ENCODE measurements at places on chromosomes 16 and 17.

DNA sequence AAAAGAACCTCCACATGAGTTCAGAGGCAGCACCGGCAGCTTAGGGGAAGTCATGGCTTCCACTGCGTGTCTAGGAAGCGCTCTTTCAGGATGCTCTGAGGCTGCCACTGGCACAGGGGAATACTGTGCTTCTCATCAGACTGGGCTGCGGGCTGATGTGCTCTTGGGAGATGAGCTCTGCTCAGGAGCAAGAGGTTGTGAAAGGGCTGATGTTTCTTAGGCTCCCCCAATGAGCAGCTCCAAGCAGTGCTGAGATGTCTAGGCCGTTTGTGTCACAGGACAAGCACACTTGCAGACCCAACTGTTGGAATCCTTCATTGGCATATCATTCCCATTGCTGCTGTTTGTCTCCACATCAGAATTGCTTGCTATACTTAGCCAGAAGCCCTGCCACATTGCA is 3.6 kb downstream of the SP2 start:
- no peak for DNase-seq

DNA sequence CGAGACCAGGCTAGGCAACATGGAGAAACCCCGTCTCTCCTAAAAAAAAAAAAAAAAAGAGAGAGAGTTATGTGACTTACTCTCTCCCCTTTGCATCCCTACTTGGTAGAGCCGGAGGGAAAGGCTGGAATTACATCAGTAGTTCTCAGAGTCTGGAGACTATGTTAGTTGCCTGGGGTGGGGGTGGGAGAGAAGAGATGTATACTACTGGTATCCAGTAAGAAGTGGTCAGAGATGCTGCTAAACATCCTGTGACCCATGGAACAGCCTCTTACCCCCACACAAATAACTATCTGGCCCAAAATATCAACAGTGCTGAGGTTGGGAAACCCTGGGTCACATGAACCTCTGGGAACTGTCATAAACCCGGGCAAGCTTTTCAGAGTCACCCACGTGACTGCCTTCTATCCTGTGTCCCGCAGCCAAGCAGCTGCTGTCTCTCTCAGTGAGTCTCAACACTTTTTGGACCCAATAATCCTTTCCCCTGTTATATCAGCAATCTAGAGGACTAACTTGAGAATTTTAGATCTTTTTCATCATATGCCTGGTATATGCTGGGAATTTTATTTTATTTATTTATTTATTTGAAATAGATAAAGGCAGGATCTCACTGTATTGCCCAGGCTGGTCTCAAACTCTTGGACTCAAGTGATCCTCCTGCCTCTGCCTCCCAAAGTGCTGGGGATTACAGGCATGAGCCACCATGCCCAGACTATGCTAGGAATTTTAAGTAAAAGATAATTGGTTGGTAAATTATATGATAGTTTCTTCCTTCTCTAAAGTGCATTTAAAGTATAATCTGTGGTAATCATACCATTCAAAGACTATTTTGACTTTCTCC is 8.7 kb downstream of the EIF1 start:
- DNase-seq: no peak

DNA sequence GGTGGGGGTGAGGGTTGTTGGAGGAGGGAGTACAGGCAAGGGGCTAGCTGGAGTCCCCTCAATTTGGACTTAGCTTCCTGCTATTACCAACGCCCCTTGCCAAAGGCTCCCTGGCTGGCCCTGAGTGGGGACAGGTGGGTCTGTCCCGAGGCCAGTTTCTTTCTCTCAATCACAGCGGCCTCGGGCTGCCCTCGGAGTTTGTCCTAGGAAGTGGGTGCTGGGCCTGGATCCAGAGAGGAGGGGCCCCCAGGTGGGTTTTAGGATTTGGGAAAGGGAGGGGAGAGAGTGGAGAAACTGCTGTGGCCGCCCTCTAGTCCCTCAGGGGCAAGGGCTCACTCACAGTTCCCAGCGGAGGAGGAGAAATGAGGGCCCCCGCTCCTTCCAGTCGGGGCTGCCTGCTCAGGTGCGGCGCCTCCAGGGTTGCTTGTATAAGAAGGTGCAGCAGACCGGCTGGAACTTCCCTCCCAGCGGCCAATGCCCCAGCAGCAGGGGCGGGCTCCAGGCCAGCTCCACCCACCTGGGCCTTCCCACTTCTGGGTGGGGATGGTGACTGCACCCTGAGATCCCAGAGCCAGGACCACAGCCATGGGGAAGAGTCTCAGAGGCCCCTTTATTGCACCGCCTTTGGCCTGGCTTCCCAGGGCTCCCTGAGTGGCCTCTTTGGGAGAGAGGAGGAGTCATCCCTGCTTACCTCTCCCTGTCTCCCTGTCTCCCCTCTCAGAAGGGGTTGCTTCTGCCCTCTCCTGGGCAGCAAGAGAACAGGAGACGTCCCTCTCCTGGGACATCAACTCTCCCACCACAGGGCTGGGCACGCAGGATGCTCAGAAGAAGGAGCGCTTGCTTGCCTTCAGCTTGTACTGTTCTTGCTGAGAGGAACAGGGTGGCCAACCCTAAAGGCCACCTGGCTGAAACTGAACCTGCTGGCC is 112.0 kb upstream of the SMURF2 start:
- no peak for DNase-seq

GRCh38 chr16:1645914-1646525 is 32.1 kb upstream of the JPT2 start:
- DNase-seq: peak; percentile 55

DNA sequence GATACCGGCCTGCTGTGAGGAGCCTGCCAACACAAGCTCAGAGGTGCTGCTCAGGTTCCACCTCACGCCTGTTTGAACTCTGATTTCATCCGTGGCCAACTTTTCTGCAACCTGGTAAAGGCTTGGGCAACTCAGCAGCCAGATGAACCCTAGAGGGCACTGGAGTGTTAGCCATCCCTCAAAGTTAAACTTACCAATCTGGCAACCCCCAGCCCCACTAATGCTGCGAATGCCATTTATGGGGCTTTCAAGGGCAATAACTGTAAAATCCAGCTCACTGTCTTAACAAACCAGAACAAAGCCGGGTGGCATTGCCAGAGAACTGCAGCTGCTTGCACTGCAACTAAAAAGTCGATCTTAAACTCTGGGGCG is 105.5 kb downstream of the AXIN2 start:
- no peak for DNase-seq

DNA sequence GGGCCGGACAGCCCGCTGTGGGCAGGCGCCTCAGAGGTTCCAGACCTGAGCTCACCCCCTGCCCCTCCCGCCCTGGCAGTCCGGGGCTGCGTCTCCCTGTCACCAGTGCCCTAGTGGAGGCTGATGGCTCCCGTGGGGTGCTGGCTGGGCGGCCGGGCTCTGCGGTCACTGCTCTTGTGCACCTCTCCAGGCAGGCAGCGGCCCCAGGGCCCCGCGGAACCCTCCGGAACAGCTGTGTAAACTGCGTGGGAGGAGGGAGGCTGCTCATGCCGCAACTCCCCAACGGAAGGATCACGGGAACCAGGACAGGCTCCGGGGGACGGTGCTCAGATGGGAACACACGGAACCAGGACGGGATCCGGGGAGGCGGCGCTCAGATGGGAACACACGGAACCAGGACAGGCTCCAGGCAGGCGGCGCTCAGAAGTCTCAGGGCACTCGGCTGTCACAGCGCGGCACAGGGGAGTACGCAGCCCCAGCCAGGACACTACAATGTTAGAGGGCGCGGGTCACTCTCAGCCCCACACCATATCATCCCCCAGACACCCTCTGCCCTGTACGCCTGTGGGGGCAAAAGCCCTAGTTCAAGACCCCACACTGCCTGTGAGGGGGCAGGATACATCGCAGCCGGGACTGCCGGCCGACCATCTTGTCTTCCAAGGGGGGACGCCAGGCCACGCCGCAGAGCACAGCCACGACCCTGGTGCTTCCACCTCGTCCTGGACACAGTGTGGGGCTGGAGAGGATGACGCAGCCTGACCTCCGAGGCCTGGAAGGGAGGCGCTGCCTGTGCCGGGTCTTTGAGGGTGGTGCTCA is 74.0 kb upstream of the GNG13 start:
- DNase-seq: no peak

DNA sequence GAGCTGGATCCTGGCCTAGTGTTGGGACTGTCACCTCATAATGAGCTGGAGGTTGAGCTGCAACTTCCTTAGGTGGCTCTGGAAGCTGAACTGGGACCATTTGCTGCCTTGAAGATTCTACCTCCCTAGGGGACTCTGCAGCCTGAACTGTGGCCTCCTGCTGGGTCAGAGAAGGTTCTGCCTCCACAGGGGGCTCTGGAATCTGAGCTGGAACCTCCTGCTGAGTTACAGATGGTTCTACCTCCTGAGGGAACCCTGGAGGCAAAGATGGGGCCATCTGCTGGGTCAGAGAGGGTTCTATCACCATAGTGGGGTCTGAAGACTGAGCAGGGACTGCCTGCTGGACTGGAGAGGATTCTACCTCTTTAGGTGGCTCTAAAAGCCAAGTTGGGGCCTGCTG is 46.6 kb upstream of the NF1 start:
- DNase-seq: no peak

- no peak for DNase-seq
Observed at GRCh38 chr17:50452630-50453300, 15.9 kb downstream of the CHAD start.

GRCh38 chr17:18300725-18301480 is 13.9 kb downstream of the TOP3A start:
- DNase-seq: no peak

DNA sequence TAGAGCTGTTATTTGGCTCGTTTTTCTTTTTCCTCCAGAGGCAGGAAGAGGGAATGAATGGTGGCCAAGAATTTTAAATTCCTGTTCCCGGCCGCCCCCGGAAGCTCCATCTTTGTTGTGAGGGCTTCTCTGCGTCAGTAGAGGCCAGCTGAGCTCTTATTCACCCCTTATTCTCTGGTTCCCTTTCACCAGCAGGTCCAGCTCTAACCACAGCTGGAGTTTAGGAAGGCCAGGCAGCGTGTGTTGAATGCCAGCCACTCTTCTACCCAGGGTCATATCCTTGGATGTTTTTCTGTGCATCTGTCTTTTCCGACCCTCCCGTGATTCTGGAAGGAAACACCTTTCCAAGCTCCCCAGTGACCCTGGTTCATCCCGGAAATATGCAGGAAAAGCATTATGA is 570.5 kb downstream of the WWOX start:
- DNase-seq: no peak

DNA sequence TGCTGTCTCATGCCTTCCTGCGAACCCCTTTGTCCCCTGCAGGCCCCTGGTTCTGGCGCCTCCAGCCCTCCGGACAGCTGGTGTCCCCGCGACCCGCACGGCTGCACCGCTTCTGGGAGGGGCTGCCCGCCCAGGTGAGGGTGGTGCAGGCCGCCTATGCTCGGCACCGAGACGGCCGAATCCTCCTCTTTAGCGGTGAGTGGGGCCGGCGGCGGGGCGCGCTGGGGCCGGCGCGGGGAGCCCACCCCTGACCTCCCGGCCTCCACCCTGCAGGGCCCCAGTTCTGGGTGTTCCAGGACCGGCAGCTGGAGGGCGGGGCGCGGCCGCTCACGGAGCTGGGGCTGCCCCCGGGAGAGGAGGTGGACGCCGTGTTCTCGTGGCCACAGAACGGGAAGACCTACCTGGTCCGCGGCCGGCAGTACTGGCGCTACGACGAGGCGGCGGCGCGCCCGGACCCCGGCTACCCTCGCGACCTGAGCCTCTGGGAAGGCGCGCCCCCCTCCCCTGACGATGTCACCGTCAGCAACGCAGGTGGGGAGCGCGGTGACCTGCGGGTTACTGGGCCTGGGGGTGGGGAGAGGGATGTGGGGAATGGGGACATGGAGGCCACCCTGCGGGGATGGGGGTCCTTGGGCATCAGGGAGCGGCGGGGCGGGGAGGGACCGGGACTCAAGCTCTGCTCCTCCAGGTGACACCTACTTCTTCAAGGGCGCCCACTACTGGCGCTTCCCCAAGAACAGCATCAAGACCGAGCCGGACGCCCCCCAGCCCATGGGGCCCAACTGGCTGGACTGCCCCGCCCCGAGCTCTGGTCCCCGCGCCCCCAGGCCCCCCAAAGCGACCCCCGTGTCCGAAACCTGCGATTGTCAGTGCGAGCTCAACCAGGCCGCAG is 7.1 kb upstream of the IL32 start:
- peak; percentile 44 for DNase-seq

- no peak for DNase-seq
Observed at GRCh38 chr17:46742565-46743270, 75.8 kb downstream of the WNT3 start.

DNA sequence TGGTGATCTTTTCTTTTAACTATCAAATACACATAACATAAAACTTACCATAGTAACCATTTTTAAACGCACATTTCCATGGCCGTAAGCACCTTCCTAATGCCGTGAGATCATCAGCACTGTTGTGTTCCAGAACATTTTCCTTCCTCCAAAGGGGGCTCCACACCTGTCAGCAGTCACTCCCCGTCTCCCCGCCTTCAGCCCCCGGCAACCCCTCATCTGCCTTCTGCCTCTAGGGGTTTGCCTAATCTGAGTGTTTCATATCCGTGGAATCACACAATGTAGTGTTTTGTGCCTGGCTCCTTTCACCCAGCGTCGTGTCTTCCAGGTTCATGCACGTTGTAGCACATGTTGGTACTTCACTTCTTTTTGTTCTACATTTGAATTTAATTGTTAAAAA is 350.1 kb upstream of the TNRC6C start:
- DNase-seq: no peak

GRCh38 chr16:57224651-57225335 is 20.3 kb upstream of the ARL2BP start:
- no peak for DNase-seq

GRCh38 chr17:77322514-77323412 is 182.0 kb downstream of the SEC14L1 start:
- DNase-seq: no peak
